Retina (tissue), 1 donor: ENCODE measurements at places on chromosomes 6 and 20.

DNA sequence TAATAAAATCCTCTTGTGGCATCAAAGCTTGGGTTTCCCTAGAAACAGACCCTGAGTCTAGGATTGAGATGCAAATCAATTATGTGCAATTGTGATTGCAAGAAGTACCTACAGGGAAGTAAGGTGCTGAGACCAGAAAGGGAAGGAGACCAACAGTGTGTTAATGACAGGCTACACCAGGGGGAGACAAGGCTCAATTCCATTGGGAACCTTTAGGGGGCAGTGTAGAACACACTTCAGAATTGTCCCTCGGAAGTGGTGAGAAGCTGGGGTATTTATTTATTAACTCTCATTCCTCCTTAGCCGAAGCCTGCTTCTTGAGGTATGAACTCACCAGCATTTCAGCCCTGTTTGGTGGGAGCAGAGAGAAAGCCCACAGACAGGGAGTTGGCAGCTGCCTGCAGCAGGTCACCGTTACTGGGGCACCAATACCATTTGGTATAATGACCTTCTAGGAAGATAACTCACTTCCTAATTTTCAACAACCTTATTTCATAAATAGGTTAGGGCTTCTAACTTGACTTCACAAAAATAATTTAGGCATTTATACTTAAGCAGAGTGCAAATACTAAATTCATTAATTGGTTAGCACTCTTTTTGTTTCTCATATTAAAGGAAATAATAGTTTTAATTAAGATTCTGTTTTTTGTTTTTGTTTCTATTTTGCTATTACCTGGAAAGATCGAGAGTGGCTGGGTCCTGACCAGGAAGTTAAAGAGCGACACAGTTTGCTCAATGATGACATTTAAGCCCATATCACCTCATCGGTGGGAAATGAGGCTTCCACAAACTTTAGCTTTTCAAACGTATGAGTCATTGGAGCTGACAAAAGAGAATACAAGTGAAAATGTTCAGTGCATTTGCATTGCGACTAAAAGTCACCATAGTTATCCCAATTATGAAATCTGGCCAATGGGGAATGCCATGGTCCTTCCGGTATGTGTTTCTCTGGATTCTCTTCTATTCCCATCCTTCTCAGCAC is 94.8 kb downstream of the BTBD3 start:
- DNase-seq: peak; percentile 19

- DNase-seq: no peak
Measured at GRCh38 chr20:44204156-44204831, 6.3 kb downstream of the OSER1 start.

DNA sequence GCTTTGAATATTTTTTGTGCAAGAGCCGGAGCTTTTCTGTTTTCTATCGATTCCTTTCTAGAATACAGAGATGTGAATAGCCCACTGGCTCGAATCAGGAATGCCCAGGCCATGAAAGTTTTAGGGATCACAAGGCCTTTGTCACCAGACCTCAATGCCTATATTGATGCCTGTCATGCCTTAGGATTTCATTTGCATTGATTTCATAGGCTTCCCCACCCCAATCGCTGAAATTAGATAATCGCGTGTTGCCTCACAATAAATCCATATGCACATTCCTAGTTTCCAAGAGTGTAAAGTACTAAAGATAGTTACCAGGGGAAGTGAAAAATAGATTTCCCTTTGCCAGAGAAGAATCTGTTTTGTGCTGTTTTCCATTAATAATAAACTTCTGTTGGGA is 150.8 kb downstream of the SASH1 start:
- no peak for DNase-seq

GRCh38 chr6:30942338-30943060 is 1.7 kb downstream of the MUCL3 start:
- peak; percentile 61 for DNase-seq

DNA sequence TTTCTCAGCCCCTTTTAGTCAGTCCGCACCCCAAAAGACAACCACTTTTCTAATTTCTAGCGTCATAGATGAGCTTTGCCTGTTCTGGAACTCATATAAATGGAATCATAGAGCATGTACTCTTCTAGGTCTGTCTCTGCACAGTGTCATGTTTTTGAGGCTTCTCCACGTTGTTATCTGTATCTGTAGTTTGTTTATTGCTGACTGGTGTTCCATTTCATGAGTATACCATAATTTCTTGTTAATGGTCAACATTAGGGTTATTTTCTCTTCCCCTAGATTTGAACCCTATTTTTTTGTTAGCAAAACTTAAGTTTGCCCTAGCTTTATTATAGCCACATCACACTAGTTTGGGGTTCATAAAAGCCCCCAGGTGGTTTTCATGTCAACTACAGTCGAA is 16.2 kb upstream of the SGK2 start:
- DNase-seq: no peak

GRCh38 chr20:33686984-33687366 is 790 bp upstream of the E2F1 start:
- no peak for DNase-seq

DNA sequence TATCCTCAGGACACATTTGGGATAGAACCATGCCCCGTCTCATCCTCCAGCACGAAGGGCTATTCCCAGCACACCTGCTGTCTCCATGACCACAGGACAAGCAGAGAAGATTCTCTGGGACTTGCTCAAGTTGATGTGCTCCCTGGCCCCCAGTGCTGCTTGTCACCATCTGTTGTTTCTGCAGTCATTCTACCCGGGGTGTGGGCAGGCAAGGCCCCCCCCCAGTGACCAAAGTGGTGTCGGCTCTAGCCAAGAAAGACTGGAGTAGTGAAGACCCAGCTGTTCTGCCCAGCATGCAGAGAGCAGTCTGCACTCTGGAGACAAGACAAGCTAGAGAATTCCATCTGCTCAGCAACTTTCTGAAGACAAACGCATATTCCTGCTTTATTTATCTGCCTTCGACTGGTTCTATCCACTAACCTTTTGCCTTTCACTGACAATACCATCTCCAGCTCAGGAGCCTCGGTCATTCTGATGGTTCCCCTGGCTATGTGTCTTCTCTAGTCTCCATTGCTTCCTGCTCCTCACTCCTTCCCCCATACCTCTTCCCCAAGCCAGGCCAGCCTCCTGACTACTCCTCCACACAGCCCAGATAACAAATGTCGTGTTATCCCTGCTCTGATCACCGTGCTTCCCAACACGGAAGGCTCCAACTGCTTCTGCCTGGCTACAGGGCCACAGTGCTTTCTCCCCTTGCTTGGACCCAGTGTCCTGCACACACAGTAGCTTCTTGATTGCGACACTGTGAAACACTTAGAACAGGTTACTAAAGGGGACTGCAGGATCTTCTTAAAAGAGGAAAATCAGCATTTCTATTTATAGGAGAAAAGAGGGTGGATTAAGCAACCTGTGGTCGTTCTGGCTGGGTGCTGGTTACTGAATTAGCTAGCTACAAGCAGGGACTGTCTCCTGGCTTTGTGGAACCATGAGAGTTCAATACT is 86.7 kb upstream of the EMILIN3 start:
- DNase-seq: no peak

DNA sequence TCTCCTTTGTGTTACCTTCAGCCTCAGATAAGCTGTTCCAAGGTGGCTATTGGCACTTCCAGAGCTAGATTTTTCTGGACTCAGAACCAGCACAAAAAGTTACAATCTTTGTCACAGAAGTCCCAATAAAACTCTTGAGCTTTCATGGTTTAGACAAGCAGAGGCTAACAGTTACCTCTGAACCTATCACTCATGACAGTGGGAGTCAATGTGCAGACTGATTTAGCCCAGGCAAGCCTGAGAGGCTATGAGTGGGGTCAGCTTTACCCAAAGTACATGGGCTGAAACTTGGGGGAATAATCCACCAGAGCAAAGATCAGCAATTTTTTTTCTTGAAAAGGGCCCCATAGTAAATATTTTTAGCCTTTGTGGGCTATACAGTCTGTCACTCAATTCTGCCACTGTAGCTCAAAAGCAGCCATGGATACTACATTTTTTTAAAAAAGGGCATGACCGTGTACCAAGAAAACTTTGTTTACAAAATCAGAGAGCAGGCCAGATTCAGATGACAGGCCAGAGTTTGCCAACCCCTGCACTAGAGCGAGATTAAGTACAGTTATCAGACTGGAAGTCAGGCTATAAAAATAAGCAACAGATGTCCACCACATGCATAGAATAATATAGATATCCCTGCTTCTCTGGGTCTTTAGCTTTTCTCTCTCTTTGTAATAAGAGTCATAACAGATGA is 20.0 kb downstream of the CCN2 start:
- DNase-seq: no peak
